ENCODE measurements at places on chromosomes 13 and 19.

GRCh38 chr13:35698911-35699576, 222.6 kb upstream of the MAB21L1 start:
- no peaks in the 10 kb centered on the region for H3K27me3 ChIP-seq
- DNase-seq: no peak
- no peak overlapping the region for H3K27ac ChIP-seq
- no peak overlapping the region for H3K4me3 ChIP-seq
- H3K36me3 ChIP-seq: no peaks in the 10 kb centered on the region

GRCh38 chr19:741506-742131, 9.3 kb upstream of the MISP start:
- no peak overlapping the region for H3K4me3 ChIP-seq
- no peaks in the 10 kb centered on the region for H3K4me1 ChIP-seq
- no peaks in the 10 kb centered on the region for H3K36me3 ChIP-seq
- peak; percentile 70 for DNase-seq
- no peaks in the 10 kb centered on the region for H3K27me3 ChIP-seq
- H3K27ac ChIP-seq: no peak overlapping the region

- H3K27me3 ChIP-seq: no peaks in the 10 kb centered on the region
- no peak overlapping the region for H3K4me3 ChIP-seq
- no peaks in the 10 kb centered on the region for H3K36me3 ChIP-seq
Measured at GRCh38 chr13:40984668-40985366, 34.3 kb downstream of the ELF1 start.

- no peaks in the 10 kb centered on the region for H3K36me3 ChIP-seq
- H3K4me1 ChIP-seq: peaks cover 29% of the 10 kb centered on the region
- DNase-seq: no peak
- no peaks in the 10 kb centered on the region for H3K27me3 ChIP-seq
Measured at GRCh38 chr19:55390461-55390880, 4.7 kb downstream of the RPL28 start.

DNA sequence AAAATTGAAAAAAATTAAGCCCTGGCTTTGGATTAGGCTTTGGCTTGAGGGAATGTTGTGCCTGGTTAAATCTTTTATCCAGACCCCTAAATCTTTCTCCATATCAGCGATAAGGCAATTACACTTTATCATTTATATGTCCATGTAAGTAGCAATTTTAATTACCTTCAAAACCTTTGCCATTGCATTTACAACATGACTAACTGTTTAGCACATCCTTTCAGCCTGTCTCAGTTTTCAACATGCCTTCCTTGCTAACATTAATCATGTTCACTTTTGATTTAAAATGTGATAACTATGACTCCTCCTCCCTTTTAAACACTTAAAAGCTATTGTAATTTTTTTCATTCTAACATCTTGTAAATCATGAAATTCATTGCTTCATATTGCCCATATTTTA, 583.7 kb downstream of the SLITRK1 start:
- no peaks in the 10 kb centered on the region for H3K36me3 ChIP-seq
- H3K27ac ChIP-seq: no peak overlapping the region
- no peaks in the 10 kb centered on the region for H3K4me1 ChIP-seq
- H3K27me3 ChIP-seq: no peaks in the 10 kb centered on the region
- no peak for DNase-seq

Data from neural progenitor cell (in vitro differentiated cells).